Activated T-helper 1 cell treated with anti-CD3 and anti-CD28 coated beads, Interleukin-2, amount 50 U/mL, for 16 hours (primary cell): ENCODE measurements at places on chromosomes 3 and 15.
A peak's percentile ranks its signal among the peaks of the same experiment; 100 is the strongest.

GRCh38 chr3:76668653-76669052, 371.2 kb upstream of the ROBO2 start:
- DNase-seq, result no peak

- DNase-seq, result no peak
These were observed 73.2 kb downstream of the SUCNR1 start for GRCh38 chr3:151946606-151947005.

- DNase-seq, result no peak
These were observed 339.2 kb downstream of the EPHA3 start for GRCh38 chr3:89446593-89446992.

- DNase-seq, result no peak
These were observed 210.5 kb downstream of the DTWD1 start for GRCh38 chr15:49831206-49831965.

GRCh38 chr3:63967675-63968611, 55.4 kb downstream of the PSMD6 start:
- no peak for DNase-seq

GRCh38 chr3:135229018-135229495, 434.0 kb downstream of the EPHB1 start:
- DNase-seq, result no peak

DNA sequence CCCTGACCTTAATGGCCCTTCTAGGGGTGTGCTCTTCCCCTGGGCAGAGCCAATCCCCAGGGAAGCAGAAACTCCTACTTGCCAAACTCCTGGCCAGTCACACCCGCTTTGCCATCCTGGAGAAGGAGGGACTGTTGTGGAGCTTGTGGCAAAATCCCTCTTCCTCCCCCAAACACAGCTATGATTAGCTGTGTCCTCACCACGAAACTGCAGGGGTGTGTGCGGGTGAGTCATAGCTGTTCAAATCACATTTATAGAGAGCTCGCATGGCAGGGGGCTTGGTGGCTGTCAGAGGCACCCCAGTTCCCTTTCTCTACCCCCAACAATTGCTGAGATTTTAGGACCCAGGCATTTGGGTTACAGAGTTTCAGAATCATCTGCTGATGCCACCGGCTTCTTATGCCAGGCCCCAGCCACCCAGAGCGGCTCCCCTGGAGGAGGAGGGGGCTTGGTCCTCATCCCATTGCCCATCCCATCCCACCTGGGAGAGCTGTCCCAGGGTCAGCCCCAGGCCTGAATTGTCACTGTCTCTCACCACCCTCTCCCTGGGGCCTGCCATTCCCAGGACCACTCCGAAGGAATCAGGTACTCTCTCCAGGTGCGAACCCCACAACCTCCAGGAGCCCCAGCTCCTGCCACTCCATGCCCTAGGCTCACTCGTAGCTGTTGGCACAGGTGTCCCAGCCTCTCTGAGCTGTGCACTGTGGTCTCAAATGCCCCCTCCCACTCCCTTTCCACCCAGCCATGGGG, 28.8 kb upstream of the MAGEF1 start:
- DNase-seq, result no peak

DNA sequence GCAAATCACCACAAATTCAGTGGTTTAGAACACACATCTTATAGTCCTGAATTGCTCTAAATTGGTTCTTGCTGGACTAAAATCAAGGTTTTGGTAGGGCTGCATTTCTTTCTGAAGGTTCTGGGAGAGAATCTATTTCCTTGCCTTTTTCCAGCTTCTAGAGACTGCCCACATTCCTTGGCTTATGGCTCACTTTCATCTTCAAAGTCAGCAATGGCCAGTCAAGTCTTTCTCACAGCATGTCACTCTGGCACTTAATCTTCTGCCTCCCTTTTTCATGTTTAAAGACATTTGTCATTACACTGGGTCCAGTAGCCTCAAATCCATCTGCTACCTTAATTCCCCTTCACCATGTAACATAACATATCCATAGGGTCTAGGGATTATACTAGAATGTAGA, 149.0 kb downstream of the NEK10 start:
- DNase-seq, result no peak

- DNase-seq, result no peak
These were observed 6.6 kb downstream of the EHD4 start for GRCh38 chr15:41965441-41966413.

DNA sequence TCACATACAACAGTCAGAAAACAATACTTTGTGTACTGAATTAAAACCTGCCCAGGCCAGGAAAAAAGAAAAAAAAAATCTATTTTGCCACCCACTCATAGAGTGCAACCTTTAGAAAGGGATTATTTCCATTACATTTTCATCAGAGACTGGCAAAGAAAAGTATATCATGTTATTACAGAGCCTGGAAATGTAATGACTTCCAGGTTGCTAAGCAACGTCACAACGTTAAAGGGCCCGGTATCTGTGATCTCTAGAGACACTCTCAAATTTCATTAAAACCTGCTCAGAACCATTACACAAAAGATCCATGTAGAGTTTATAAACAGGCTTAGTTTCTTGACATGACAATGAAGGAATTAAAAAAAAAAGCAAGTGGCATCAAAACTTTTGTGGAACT, 170.5 kb downstream of the CTNNB1 start:
- DNase-seq, result no peak

GRCh38 chr3:14664170-14664569, 10.8 kb upstream of the C3orf20 start:
- no peak for DNase-seq

GRCh38 chr3:52234516-52235447, 4.2 kb downstream of the TWF2 start:
- DNase-seq, result no peak

- DNase-seq, result no peak
These were observed 631.3 kb downstream of the FOXP1 start for GRCh38 chr3:70952033-70952747.

- DNase-seq, result no peak
These were observed 67.7 kb downstream of the IFT80 start for GRCh38 chr3:160331127-160331937.

- no peak for DNase-seq
These were observed 29.5 kb downstream of the DNAH1 start for GRCh38 chr3:52345521-52346109.

- no peak for DNase-seq
These were observed 121.3 kb upstream of the ADAMTS9 start for GRCh38 chr3:64809086-64809485.

DNA sequence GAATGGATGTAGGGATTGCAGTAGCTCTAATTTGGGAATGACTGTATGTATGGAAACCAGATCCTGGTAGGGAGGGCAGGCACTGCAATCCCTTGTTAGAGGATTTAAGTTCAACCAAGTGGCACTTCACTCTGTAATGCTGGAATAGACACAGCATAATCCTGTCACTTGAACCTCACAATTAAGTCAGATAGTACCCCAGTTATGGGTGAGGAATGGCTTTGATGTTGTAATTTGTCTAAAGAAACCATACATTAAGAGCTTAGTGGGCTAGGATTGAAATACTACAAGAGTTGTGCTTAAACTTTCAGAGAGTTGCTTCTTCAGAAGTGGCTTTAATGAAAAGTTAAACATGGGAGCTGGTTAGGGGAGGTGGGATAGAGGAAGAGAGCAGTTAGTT, 9.3 kb downstream of the RAB7A start:
- DNase-seq, result no peak

DNA sequence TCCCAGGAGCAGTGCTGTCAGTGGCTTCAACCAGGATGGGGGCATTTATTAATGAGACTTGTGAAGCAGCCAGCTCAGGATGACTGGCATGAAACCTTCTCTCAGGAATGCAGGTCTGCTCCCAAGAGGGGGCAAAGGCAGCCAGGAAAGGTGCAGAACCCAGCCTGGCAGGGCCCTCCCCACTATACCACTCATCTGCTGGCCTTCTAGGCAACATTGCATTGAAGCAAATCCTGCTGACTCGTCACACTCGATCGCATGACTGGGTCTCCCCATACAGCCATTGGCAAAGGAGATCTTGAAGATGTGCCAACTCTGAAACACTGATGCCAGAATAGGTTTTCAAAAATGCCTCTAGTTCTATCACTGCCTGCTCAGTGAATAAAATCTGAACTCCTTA, 65.7 kb upstream of the CMTM7 start:
- DNase-seq, result no peak

- DNase-seq, result no peak
These were observed 844 bp downstream of the NR2F2 start for GRCh38 chr15:96331144-96331944.

DNA sequence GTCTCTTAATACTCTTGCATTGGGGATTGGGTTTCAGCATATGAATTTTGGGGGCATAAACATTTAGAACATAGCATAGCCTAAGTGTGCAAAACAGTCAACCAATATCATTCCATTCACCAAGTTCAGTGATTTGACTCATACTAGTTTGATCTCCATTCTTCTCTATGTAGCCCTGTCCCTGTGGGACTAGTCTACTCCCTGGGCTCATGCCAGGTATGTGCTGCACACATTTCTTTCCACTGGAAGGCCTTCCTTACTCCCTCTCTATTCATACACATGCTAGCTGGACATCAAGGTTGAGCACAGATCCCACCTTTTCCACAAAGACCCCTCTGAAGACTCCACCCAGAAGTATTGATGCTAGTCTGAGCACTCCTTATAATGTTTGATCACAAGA, 5.1 kb downstream of the ZDHHC23 start:
- no peak for DNase-seq

GRCh38 chr3:129834580-129834979, 58.9 kb downstream of the TMCC1 start:
- no peak for DNase-seq

- DNase-seq, result no peak
These were observed 1.2 kb upstream of the TM4SF1 start for GRCh38 chr3:149378478-149379309.

- no peak for DNase-seq
These were observed 92.7 kb downstream of the MYLK start for GRCh38 chr3:123791417-123791816.

DNA sequence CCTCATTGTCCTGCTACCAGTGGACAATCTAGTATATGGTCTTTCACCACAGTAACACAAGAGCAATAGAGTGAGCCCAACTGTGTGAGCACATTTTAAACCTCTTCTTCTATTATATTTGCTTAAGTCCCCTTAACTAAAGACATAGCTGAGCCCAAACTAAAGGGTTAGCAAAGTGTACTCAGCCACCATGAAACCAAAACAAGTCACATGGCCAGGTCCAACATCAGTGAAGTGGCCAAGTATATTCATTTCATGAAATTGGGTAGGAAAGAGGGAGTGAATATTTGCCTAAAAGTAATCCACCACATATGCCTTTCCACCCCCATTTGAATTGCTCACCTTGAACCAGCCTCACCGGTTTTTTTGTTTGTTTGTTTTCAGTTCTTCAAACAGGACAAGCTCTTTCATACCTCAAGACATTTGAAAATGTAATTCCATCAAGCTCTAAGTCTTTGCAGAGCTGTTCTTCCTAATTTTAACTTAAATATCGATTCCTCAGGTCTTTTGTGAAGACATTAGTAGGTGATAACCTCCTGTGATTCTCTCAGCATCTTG, 327.0 kb upstream of the SEMA6D start:
- no peak for DNase-seq

- DNase-seq, result no peak
These were observed 1.4 kb upstream of the RFTN1 start for GRCh38 chr3:16514755-16515353.

- no peak for DNase-seq
These were observed 128.3 kb upstream of the ROBO1 start for GRCh38 chr3:79896086-79896485.

- DNase-seq, result no peak
These were observed 95.6 kb downstream of the ECT2 start for GRCh38 chr3:172846103-172846561.

GRCh38 chr3:126550488-126551051, 8.2 kb downstream of the C3orf22 start:
- no peak for DNase-seq

DNA sequence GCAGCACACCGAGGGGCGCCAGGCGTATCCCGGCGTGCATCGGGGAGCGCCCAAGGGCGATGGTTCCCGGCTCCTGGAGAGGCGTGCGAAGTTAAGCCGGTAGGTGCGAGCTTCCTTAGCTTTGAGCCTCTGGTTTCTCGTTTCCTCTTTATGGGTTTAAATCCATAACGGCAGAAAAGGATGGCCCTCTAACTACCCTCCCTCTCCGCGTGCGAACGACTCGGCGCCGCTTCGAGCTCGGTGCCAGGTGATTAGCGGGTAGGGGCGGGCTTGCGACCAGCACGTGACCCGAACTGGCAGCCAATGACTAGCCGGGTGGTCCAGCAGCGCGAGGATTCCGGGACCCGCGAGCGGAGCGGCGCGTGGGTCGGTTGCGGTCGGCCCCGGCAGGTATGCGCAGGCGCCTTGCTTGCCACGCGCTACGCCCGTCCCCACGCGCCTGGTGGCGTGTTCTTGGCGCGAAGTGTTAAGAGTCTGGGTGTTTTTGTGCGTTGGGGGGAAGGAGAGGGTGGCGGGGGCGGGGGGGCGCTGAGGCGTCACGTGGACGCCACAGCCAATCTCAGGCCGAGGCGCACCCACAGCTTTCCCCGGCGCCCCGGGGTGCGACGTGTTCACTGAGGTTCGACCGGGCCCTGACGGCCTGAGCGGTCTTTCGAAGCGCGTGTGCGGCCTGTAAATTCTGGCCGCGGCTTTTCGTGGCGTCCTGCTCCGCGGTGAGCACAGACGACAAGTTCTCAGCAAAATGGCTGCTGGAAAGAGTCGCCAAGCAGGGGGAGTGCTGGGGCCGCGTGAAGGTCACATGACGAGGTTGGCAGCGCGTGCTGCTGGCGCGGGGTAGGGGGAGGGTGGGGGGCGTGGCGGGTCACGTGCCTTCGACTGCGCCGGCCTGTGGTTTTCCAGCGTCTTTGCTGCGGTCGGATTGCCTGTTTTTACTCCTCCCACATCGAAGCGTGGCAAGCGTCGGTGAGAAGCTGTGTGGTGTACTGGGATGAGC, 38.7 kb upstream of the MGA start:
- peak; percentile 66 for DNase-seq

- DNase-seq, result no peak
These were observed 23.4 kb downstream of the HACD3 start for GRCh38 chr15:65553691-65554090.

DNA sequence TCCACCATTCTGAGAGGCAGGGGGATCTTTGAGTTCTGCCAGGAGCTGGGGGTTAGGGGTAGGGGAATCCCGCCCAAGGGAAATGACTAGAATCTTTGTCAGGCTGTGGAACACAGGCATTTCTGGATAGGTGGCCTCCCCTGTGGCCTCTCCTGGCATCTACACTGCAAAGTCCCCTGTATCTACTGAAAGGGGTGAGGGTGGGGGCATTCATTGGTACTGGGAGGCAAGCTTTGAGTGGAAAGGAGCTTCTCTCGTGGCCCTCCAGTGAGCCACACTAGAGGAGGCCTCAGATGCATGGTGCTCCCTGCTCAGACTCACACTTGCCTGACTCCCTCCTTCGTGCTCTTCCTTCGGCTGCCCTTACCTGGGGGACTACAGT, 59.9 kb downstream of the CCNL1 start:
- DNase-seq, result no peak
